ENCODE measurements at places on chromosomes 6 and 20.

GRCh38 chr6:71388068-71388744, 99.6 kb downstream of the OGFRL1 start:
- no peak for DNase-seq

DNA sequence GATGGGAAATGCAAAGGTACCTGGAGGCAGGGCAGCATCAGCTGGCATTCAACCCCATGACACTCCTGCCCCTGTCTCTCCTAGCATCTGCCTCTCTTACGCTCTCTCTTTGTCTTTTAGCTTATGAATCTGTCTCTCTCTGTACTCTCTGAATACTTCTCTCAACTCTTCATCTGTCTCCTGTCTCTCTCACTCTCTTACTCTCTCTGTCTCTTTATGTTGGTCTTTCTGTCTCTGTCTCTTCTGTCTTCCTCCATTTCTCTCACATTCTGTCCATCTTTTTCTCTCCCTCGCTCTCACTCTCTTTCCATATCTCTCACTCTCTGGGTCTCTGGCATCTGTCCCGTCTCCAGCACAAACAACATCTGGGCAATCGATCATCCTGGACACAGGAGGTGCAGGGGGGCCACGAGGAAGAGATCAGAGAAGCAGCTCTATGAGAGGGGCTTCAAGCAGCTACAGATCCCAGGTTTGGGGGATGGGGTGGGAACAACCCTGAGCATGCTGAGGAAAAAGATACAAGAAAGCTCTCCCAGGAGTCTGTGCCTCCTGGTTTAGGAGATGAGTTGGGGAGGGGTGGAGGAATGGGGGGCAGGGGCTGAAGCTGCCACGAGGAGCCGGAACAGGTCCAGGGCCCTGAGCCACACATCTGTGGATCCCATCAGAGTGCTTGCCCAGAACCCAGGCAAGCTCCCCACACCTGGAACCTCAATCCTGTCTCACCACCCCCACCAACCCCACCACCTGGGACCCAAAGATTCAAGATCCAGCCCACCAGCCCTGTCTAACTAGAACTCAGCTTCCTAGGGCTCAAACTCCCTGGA, 2.4 kb downstream of the COL11A2 start:
- no peak for DNase-seq

- no peak for DNase-seq
Measured at GRCh38 chr6:45548657-45549515, 171.2 kb upstream of the SUPT3H start.

DNA sequence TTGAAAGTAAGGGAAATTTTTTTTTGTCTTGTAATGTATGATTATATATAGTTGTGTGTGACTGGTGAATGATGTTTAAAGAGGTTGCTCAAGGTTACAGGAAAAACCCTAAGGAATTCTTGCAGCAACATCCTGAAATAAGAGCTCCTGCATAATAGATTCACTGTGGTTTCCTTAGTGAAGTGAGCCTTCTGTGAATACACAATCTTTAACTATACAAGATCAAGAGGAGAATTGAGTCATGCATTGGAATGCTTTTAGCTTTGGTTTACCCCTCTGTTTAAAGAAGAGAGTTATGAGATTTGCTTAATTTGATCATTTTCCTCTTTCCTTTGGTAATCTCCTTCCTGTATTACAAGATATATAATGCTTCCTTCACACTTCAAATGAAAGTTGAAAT, 141.6 kb upstream of the EYA4 start:
- DNase-seq = peak; percentile 13

DNA sequence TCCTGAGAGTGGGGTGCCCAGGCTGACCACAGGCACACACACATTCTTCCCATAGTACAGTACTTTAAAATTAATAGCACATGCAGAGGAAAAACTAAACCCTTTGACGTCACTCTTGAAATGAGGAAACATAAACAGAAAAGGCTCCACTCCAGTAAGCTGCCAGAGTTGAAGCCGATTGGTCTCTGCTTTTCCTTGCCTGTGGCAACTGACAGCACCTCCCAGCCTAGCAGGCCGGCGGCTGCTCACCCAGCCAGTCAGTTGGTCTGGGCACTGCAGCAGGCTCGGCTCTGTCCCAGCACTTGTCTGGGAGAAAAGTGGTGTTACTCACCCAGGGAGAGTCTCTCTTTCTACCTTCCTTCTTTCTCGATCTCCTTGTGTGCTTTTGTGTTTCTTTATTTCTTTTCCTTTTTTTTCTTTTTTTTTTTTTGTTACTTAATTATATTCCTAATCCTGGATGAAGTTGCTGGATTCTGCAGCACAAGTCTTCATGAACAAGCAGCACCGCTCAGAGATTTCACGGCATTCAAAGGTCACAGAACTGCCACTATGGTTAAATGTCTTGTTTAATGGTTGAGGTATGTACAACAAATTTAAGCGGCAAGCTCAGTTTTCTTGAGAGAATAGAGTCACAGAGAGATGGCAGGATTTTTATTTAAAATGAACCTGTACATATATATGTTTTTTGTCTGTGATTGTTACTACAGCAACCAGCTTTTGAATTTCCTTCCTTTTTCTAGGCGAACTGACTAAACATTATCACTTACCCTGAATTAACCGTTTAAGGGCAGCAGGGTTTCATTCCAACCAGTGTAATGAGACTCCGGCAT, at the start of gene PDE7B:
Gene PDE7B, plus strand, starts transcription at position 260 of the 830 bp plus-strand sequence.
- DNase-seq = peak; percentile 1

GRCh38 chr6:32411566-32412327, 4.8 kb upstream of the BTNL2 start:
- DNase-seq = no peak

DNA sequence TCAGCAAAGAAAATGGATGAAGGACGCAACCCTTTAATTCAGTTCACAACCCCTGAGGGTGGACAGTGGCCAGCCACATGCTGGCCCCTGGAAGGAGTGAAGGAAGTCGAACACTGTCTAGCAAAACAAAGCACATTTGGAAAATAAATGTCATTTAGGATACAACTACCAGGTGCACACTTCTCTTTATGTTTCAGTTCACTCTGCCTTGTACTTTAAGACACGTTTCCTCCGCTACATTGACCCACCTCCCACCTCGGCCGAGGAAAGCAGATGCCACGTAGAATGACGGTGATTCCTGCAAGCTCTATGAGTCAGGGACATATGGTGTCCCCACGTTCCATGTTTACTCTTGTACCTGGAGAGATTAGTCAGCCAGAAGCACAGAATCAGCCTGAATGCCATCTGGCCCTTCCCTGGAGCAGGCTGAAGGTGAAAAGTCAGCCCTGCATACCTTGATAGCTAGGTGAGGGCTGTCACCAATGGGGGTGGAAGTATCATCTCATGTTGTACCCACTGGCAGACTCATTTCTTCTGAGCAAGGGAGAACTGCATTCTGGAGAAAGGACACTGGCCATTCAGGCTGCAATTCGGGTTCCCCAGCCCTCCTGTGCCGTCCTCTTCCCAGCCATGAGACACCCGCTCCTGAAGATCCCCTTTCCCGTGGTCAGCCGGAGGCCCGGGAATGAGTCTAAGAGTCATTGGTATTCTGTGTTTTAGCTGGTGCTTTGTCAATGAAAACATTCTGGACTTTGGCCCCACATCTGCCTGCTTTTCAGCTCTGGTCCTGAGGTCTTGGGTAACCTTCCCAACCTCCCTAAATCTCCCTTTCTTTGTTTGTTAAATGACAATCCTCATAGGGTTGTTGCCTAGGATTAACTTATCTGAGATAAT, 60.6 kb downstream of the FOXA2 start:
- peak; percentile 30 for DNase-seq

- peak; percentile 70 for DNase-seq
Measured at GRCh38 chr20:50191544-50192363, 1.1 kb downstream of the CEBPB start.

DNA sequence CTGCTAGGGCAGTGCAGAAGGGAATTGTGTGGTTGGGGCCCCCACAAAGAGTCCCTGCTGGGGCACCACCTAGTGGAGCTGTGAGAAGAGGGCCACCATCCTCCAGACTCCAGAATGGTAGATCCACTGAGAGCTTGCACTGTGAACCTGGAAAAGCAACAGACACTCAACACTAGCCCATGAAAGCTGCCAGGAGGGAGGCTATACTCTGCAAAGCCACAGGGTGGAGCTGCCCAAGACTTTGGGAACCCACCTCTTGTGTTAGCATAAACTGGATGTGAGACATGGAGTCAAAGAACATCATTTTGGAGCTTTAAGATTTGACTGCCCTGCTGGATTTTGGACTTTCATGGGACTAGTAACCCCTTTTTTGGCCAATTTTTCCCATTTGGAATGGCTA, 328.4 kb upstream of the KHDRBS2 start:
- no peak for DNase-seq
